ENCODE measurements at places on chromosomes 6 and 20.

- no peak for DNase-seq
Observed at GRCh38 chr20:20786428-20786827, 74.0 kb upstream of the RALGAPA2 start.

- no peak for DNase-seq
Observed at GRCh38 chr20:50136822-50137599, 16.5 kb downstream of the PEDS1 start.

DNA sequence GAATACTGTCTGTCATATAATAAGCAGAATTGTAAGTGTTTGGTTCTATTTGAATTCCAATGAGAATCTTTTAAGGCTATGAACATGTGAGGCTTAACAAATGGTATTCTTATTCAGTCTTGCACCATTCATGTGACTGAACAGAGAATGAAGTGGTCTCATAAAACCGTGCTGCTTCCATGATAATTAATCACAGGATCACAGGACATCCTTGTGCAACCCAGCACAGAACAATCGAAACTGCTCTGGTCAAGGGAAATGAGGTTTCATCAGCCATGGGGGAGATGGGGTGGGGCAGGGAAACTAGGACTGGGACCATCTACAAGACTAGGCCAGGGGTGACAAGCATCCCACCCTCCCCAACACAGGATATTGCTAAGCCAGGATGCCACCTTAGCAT lies 6.0 kb downstream of the PPIL6 start:
- DNase-seq, result no peak

- no peak for DNase-seq
Observed at GRCh38 chr20:48606172-48606840, 221.5 kb downstream of the PREX1 start.

DNA sequence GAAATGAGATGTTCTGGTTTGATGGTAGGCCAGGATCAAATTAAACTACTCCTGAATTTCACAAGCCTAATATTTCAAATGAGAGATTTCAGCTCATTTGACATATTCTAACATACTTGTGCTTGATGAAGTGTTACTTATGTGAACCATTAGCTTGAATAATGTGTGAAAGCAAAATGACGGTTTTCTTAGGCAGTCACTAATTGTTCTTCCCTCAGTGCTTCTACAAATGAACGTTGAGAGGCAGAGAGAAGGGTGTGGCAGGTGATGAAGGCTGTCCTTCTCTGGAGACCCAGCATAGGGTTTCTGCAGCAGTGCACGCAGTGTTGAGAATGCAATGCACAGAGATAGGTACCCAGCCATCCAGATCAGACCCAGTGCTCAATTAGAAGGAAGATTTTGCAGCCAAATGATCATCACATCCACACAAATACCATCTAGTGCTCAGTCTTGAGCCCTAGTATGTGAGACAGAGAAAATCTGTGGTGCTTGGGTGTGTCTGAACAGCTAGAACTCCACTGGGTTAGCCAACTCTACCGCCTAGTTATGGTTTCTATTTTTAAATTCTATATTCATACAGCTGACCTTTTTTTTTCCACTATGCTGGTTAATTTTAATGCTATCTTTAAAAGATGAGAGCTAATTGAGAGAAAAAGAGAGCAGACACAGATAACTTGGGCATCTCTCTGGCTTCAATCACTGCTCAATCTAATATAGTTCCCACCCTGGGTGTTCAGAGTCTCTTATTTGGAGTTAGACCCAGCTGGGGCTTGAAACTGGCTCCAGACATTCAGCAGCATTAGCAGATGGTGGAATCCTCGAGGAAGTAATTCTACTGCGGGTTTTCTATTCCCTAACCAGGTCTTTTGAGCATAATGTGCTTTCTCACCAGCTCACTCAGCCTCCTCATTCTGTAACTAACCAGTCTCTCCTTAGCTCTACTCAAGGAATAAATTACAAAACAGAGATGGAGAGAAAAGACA lies 4.4 kb upstream of the MYLIP start:
- DNase-seq, result no peak
